ENCODE measurements at places on chromosomes 7 and 10. TPM values are rescaled to one million over a fixed set of nuclear protein-coding genes. Genes with fewer than 3 reads are reported as not detected.

Gene PRXL2A
- total RNA-seq, result 92.2 TPM

Gene FGFBP3
- total RNA-seq, result 1.2 TPM

Gene TCF7L2
- total RNA-seq, result 0.47 TPM

Gene CUTC
- 13.4 TPM for total RNA-seq

Gene GRM3
- total RNA-seq, result not detected

Gene GHRHR
- total RNA-seq, result not detected

Gene ENKUR
- total RNA-seq, result not detected

Gene SLC13A4
- not detected for total RNA-seq
